ENCODE measurements at places on chromosomes 12 and 14.

- peak; percentile 51 for DNase-seq
These were observed 386.8 kb downstream of the BCAT1 start for GRCh38 chr12:24561882-24562770.

- DNase-seq = no peak
These were observed 372.1 kb downstream of the KCNH5 start for GRCh38 chr14:62673014-62673755.

- peak; percentile 85 for DNase-seq
These were observed 5.7 kb downstream of the WNT5B start for GRCh38 chr12:1634590-1635191.

- DNase-seq = no peak
These were observed 147.8 kb upstream of the PLEKHA5 start for GRCh38 chr12:18981732-18982131.

DNA sequence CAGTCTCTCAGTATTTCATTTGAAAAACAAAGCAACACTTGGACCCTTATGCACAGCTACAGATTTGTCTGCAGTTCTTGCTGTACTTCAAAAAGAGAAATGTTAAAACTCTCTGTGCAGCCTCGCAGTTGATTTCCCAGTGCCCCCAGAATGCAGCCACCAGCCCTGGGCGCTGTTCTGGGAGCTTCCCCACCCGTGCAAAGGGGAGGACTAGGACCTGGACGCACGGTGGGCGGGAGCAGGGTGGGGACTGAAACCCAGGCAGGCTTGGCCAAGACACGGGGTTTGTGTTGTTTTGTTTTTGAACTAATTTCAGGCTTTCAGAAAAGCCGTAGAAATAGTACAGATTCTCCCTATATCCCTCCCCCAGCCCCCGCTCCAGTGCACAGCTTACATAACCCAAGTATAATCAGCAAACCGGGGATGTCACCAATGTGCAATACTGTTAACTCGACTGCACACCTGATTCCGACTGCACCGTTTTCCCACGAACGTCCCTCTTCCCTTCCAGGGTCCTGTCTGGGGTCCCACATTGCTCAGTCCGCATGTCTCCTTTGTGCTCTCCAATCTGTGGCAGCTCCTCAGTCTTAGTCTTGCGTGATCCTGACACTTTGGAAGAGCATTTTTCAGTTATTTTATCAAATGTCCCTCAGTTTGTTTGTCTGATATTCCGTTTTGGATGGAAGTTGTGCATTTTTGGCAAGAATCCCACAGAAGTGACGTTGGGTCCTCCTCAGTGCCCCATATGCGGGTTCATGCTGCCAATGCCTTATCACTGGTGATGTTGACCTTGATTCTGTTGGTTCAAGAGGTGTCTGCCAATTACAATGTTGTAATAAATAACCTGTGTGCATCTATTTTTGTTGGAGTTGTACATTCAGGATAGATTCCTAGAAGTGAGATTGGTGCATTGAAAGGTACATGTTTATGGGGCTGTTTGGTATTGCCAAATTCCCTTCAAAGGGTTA, 95.9 kb downstream of the SETD3 start:
- DNase-seq = no peak

GRCh38 chr14:64235652-64236640, 58.2 kb downstream of the ESR2 start:
- no peak for DNase-seq

GRCh38 chr14:102683399-102684297, 91.2 kb downstream of the RCOR1 start:
- DNase-seq = peak; percentile 76

DNA sequence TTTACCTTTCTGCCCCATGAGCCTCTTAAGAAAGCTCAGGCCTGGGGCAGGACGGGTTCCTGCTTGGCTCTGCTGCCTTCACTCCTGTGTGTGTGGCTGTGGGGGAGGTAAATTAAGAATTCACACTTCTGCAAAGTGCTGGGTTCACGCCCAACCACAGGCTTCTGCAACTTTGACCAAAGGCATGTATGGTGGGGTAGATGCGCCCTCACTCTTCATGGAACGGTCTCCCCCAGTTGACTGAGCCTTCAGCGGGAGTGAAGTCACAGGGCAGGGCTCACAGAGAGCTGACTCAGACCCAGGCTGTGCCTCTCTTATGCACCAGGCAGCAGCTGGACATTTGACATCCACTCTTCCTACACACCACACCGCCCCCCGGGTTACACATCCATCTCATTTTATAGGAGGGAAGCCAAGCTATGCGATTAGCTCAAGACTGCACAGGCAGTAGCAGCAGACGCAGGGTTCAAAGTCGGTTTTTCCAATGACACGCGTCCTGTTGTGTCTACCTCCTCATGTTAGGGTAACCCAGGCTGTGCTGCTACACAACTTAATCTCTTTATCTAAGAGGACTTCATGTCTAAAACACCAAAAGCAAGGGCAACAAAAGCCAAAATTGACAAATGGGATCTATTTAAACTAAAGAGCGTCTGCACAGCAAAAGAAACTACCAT, 15.4 kb upstream of the BCL11B start:
- DNase-seq = no peak

- no peak for DNase-seq
These were observed 89.9 kb downstream of the BICD1 start for GRCh38 chr12:32196250-32197198.

- no peak for DNase-seq
These were observed 77.5 kb downstream of the LRRC9 start for GRCh38 chr14:59997449-59997848.

DNA sequence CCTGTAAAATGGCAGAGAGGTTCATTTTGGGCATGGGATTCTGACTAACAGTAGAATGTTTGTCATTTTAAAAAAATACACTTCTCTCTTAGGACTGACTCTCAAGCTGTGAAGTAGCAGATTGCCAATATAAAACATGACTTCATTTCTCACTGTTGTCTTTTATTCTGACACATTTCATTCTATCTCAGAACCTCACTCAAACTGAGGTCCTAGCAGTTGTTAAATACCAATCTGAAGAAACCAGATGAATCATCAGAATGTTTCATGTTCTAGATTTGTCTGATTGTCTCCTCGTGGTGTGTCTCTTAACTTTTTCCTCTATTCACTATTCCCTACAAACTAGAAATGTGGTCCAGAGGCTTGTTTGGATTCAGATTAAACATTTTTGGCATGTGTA, 276.5 kb upstream of the NPAS3 start:
- DNase-seq = no peak

GRCh38 chr14:32611752-32612151, 282.7 kb downstream of the AKAP6 start:
- DNase-seq = no peak

DNA sequence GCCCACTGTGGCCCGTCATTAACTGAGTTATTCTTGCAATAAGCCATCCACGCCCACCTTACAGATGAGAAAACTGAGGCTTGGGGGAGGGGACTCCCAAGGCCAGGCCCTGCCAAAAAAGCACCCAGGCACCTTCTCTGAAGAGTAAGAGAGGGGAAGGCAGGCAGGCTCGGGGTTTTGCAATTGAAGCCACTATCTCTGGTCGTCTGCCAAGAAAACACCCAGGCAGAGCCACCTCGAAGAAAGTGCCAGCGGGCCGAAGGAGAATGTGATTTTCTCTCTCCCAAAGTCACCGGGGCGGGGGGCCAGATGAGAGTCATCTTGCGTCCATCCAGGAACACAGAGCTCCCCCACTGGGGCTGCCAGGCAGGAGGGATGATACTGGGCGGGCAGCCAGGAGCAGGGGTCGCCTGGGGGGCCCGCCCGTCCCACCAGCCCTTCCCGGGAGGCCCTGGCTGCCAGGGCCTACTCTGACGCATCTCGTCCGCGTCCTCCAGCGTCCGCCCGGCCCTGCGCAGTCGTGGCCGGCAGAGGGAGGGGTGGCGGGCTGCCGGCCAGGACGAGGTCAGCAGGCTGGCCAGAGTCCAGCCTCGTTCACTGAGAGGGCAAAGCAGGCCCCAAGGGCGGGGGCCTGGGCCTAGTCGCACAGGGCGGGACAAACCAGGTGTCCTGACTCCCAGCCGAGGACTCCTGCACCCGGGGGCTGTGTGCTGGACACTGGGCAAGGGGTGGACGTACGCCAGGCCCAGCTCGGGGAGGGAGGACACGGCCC, 74.3 kb downstream of the RFLNA start:
- DNase-seq = peak; percentile 90

- peak; percentile 48 for DNase-seq
These were observed 16.1 kb downstream of the GPR68 start for GRCh38 chr14:91228112-91229004.

- no peak for DNase-seq
These were observed 315.7 kb downstream of the NAV3 start for GRCh38 chr12:78146365-78146772.

- no peak for DNase-seq
These were observed 239.7 kb downstream of the EGLN3 start for GRCh38 chr14:33711194-33711593.

DNA sequence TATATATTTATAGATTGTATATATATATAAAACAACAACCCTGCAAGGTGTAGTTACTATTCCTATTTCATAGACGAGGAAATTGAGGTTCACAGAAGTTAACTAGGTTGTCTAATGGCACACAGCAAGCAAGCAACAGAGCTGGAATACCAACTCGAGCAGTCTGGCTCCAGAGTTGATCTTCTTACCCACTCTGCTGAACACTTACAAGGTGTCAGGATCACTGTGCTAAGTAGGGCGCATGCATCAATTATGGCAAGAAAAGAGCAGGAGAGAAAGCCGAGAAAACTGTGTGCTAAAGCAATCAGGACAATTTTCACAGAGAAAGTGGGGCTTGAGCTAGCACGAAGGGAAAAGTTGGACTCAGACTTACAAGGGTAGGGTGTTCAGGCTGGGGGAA, 15.9 kb upstream of the ARMH4 start:
- no peak for DNase-seq

DNA sequence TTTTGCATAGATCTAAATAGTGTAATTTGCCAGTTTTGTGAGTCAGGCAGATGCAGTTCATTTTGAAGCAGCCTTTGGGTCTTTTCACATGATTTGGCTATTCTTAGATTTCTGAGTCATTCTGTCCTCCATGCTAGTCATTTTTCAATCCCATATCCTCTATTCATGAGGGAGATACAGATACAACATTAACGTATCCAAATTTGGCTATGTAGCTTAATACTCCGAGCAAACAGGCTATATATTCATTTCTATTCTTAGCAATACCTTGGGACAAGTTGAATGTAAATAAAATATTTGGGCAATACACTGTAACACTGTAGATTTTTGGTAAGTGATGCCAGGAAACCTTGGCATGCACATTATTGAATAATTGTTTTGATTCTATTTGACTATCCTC, 270.7 kb upstream of the PDE3A start:
- no peak for DNase-seq

- DNase-seq = no peak
These were observed 14.2 kb upstream of the PPP1R12A start for GRCh38 chr12:79949098-79949497.

GRCh38 chr12:121741743-121742142, 29.2 kb downstream of the TMEM120B start:
- no peak for DNase-seq

- DNase-seq = no peak
These were observed 55.9 kb upstream of the GPR68 start for GRCh38 chr14:91300283-91300895.

GRCh38 chr12:89770391-89770790, 61.8 kb upstream of the ATP2B1 start:
- no peak for DNase-seq

DNA sequence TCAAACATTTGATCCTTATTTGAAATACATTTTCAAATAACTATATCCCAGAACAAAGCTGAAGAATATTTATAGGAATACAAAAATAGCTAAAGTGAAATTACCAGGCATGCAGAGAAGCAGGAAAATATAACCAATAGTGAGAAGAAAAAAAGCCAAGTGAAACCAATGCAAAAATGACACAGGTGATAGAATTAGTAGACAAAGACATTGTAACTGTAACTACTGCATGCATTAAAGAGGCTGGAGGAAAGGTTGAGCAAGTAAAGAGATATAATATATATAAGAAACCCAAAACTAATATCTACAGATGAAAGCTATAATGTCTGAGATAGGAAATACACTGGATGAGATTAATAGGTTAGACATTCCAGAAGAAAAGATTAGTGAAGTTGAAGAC, 49.2 kb upstream of the PRPF39 start:
- DNase-seq = no peak

DNA sequence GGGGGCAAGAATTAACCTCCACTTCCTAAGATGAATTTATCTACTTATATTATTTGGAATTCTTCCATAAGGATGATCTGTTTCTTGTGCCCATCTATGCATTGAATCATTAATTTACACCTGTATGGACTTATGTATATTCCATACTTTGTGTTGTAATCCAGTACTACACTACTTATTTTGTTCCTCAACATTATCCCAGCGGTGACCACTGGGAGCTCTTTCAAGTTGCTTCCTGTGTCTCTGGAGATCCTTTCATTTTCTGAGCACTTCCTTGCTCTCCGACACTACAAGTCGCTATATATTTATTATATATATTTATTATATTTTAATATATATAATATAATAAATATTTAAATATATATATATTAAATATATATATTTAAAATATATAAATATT, 54.9 kb upstream of the SCN8A start:
- no peak for DNase-seq

DNA sequence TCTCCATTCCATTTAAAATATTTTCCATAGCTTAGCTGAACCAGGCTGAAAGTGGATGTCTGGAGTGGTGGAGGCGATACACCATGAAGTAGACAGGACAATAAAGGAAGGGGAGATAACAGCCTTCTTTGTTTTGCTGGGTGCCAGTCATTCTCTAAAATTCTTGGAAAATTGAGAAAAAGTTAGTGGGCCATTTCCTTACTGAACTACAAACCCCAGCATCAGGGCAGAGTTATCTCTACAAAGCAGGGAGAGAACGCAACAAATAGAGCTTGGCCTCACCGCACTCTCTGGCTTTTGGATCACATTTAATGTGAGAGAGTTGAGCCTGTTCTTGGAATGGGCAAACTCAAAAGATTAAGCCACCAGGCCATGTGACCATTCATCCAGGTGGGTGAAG, 41.2 kb upstream of the LRRC10 start:
- no peak for DNase-seq

DNA sequence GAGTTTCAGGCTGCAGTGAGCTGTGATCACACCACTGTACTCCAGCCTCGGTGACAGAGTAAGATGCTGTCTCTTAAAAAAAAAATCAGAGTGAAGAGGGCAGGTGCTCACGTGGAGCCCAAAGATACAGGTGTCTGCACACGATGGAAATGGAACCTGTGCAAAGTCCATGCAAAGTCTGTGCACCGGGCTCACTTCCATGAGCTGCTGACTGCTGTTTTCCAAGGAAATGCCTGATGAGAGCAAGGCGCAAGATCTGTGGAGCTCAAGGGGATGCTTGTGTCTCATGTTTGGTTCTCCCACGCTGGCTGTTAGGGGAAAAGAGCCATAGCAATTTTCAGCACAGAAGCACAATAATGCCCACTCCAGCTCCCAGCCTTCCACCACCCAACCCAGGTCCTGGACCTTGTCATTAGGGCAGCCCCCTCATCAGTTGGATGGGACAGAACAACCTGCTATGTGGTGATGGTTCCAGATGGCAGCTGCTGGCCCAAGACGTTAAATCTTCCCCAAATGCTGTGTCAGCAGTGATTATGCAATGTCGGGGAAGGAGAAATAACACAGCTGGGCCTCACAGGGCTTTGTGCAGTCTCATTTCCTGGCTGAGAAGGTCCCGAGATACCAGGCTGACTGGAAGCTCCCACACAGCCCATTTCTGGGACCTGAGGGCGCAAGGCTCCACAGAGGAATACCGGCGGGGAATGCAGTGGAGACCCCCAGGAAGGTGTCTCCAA, 27.9 kb upstream of the DICER1 start:
- DNase-seq = peak; percentile 60

GRCh38 chr12:125402874-125403789, 337.9 kb downstream of the AACS start:
- no peak for DNase-seq

GRCh38 chr12:64675795-64676194, 65.5 kb downstream of the RASSF3 start:
- no peak for DNase-seq

Data from mucosa of descending colon (tissue), 3 donors.